Stimulated activated CD4-positive, alpha-beta T cell treated with anti-CD3 and anti-CD28 coated beads, Interleukin-12 subunit alpha, Interleukin-12 subunit beta, amount 100 ng/mL, for 48 hours (primary cell): ENCODE measurements at places on chromosomes 11 and 22.

GRCh38 chr22:49019737-49020713 is 807.6 kb downstream of the BRD1 start:
- DNase-seq = no peak

DNA sequence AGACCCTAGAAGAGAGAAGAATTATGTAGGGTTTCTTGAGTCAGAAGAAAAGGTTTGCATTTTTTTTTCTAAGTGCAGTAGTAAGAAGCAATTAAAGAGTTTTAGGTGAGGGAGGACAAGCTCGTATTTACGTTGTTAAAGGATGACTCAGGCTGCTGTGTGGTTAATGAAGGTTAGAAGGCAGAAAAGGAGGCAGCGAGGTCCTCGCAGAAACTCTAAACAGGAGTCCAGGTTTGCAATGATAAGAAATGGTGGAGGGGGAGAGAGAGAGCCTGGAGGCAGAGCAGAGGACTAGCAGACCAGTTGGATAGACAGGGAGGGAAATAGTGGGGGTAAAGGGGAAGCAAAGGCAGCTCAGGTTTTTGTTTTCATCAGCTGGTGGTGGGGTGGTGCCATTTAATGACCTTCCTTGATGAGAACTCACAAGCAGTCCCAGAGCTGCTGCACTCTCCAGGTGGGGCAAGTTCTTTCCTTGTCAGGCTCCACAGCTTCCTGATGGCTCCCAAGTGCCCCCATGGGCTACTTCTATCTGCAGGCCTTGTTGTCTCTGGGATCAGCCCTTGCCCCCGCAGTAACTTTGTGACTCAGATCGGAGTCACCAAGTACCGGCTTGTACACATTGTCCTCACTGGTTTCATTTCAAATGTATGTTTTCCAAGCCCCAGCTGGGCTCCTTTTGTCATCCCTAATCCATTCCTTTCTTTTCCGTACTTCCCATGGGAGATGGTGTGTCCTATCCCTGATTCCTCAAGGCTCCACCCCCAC is 8.3 kb upstream of the INSC start:
- DNase-seq = no peak

- no peak for DNase-seq
These were observed 2.5 kb downstream of the SLC22A25 start for GRCh38 chr11:63240791-63241379.

- DNase-seq = no peak
These were observed 3.3 kb downstream of the RGL4 start for GRCh38 chr22:23693979-23694680.

- DNase-seq = no peak
These were observed 32.5 kb upstream of the SLC35C1 start for GRCh38 chr11:45772449-45772774.

GRCh38 chr11:48034926-48035871 is 54.8 kb downstream of the PTPRJ start:
- no peak for DNase-seq

DNA sequence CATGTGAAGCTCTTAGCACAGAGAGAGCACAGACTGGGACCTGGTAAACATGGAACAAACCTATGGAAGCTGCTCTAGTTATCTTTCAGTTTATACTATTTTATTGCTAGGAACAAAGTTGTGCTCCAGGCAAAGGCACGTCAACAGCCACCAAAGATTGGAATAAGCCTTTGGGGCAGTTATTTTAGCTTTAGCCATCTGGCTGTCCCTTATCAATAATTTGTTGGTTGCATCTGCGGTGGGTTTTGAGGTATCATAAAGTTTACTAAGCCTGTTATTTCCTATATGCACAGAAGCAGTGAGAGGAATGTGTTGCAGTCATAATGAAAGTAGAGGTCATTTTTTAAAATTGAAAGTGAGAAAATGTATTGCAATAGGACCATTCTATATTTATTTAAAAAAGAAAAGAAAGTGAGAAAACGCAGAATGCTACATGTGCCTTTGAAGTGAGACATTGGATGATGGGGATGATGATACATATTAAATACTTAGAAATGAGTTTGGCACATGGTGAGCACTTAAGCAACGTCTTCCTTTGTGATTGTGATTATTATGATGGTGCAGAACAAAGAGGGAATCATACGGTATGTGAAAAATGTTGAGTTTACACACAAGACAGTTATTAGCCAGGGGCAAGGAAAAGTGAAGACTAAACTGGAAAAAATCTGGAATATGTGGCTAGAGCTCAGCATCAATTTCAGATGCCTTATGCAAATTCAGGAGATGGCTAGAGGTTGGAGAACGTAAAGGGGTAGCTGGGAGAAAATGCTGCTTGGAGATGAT is 58.3 kb downstream of the PRR5L start:
- no peak for DNase-seq

GRCh38 chr11:86234831-86235461 is 9.6 kb upstream of the EED start:
- DNase-seq = no peak

DNA sequence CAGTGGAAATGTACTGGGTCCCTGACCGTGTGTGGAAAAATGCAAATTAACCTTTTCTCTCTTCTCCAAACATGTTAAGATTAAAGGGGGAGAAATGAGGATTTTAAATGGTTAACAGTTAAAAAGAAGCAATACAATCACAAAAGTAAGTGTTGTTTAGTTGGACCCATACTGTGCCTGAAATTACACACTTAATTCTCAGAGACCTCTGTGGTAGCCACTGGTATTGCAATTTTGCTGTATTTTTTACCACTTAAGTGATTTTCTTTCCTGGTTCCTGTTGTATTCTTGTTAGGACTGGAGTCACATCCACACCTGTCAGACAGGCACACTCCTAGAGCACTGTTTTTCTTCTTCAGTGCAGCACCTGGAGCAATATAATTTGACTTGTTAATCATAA is 179.6 kb upstream of the PDGFD start:
- no peak for DNase-seq

GRCh38 chr11:32172848-32173834 is 82.3 kb downstream of the RCN1 start:
- DNase-seq = peak; percentile 12
